Activated CD4-positive, alpha-beta T cell treated with anti-CD3 and anti-CD28 coated beads for 24 hours (primary cell): ENCODE measurements at places on chromosomes 4 and X.

DNA sequence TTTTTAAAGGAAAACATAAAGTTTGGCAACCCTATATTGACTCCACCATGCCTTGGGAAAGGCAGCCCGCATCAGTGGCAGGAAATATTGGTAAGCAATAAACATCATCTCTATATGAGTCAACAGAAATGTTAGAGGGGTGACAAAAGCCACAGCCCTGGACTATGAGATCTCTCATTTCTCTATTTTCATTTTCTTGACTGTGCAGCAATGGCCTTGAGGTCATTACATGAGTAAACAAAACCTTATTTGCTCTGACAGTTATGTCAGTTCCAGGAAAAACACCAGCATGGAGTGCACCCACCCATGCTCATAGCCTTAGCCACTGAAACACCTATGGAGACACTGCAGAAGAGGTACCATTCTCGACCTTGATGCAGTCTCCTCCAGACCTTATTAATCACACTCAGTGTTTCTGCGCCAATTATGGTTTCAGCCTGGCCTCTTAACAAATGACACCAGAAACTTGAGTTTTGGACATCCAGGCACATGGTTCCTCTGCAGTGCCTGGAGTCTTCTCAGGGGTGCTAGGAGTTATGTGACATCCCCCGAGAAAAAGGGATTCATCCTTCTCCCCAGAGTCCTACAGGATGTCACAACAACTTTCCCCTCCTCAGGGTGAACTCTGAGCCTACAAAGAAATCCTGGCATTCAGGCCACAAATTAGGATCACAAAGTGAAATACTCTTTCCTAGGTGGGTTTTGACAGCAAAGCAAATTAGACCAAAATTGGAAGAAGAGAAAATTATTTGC is 16.0 kb upstream of the HPGD start:
- DNase-seq, result no peak

DNA sequence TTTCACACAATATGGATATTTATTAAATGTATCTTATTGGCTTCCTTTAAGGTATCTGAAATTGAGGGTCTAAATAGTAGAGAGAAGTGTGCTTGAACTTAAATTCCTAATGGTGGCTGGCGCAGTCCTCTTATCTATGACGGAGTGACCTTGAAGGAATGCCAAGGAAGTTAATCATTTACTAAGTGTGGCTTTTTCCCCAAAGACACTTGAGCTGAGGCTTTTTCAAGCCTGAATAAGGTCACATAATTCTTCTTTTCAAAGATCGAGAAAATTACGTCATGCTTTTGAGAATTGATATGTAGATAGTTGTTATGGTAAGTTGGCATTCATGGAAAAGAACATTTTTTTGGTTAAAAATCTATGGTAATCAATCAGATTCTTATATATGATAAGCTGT is 11.7 kb upstream of the PRPS2 start:
- no peak for DNase-seq

DNA sequence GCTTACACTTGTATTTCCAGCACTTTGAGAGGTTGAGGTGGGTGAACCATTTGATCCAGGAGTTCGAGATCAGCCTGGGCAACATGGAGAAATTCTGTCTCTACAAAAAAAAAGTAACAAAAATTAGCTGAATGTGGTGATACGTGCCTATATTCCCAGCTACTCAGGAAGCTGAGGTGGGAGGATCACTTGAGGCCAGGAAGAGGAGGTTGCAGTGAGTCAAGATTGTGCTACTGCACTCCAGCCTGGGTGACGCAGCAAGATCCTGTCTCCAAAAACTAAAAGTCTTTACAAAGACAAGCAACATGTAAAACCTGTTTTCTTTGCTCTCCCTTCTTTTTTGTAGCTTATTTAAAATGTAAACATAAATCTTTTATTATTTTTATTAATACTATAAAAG is 1156.1 kb downstream of the FAT4 start:
- no peak for DNase-seq

- DNase-seq, result no peak
Measured at GRCh38 chr4:41430792-41431191, 107.2 kb upstream of the LIMCH1 start.

- DNase-seq, result no peak
Measured at GRCh38 chrX:155867821-155868220, 13.3 kb upstream of the VAMP7 start.

GRCh38 chrX:131066237-131066636 is 8.1 kb downstream of the ARHGAP36 start:
- no peak for DNase-seq

DNA sequence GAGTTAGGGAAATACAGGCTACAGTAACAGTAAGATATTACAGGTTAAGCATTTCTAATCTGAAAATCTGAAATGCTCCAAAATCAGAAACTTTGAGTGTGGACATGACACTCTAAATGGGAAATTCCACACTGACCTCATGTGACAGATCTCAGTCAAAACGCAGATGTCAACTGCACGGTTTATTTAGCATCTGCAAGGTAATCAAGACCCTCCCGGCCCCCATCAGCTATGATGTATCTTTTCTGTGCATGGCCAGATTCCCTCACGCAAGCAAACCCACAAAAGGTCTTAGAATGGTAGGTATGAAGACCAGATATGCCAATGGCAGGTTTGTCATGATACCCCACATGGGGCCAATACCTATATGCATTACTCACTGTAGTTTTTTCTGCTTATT is 82.8 kb downstream of the COQ2 start:
- DNase-seq, result no peak

- DNase-seq, result no peak
Measured at GRCh38 chrX:68568136-68568535, 69.3 kb downstream of the YIPF6 start.

GRCh38 chr4:26701786-26702227 is 117.9 kb downstream of the TBC1D19 start:
- no peak for DNase-seq

DNA sequence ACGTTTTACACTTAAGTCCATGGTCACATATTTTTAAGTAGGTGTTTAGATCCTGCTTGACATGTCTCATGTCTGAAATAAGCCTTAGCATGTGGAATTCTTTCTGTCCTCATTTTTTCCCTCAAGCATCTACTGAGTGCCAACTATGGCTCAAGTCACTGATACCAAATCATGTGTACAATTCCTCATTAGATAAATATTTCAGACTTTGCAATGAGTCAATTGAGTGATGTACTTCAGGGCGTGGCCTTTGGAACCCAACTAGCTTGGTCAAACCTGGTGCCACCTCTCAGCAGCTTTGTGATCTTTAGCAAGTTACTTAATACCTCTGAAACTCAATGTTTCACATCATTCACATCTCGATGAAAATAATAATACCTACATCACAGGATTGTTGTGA is 12.6 kb upstream of the JADE1 start:
- no peak for DNase-seq

- DNase-seq, result no peak
Measured at GRCh38 chr4:185020293-185020808, 2.1 kb downstream of the HELT start.

- DNase-seq, result no peak
Measured at GRCh38 chrX:131895807-131896206, 127.3 kb upstream of the STK26 start.

- no peak for DNase-seq
Measured at GRCh38 chr4:8773124-8773931, 98.3 kb downstream of the HMX1 start.
